ENCODE measurements at places on chromosomes 13 and 19.
A peak's percentile ranks its signal among the peaks of the same experiment; 100 is the strongest.

- no peak for DNase-seq
Observed at GRCh38 chr19:16118489-16119033, 6.9 kb downstream of the RAB8A start.

GRCh38 chr19:7628589-7629311 lies 595 bp downstream of the XAB2 start:
- DNase-seq = no peak

- DNase-seq = no peak
Observed at GRCh38 chr13:43285933-43286597, 262.7 kb downstream of the DNAJC15 start.

DNA sequence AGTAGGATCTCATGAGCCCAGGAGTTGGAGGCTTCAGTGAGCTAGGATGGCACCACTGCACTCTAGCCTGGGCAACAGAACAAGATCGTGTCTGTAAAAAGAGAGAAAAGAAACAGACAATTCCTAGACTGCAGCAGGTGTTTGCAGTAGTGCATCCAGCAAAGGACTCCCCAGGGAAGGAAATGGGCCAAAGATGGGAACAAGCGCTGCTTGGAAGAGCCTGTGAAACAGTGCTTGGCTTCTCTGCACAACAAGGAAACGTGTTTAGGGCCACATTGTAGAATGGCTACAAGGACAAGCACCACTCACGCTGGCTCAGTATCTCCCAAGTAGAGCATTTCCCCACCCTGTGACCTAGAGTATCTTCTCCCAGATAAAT lies 35.5 kb upstream of the LDLR start:
- no peak for DNase-seq

GRCh38 chr13:36192166-36192565 lies 22.2 kb downstream of the SOHLH2 start:
- peak; percentile 45 for DNase-seq

DNA sequence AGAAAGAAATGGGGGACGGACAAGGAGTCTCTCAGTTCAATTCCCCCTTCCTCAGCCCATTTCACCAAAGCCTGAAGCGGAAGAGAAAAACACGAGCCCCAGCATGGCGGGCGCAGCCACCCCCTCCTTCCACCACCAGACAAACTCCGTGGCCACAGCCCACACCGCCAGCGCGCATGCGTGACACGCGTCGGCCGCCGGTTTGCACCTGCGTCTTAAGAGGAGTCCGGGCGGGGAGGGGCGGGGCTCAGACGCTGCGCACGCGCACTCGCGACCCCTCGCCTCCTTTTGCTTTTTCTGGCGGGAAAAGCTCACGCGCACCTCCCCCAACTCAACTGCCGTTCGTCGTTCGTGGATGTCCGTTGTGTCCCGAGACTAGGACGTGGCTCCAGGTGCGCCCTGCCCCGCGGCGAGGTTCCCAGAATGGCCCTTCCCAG lies at the start of gene KASH5:
KASH5 (plus strand) TSS at position 314 of the 437 bp plus-strand sequence. CDS start 2,635 bp downstream, outside the sequence.
- DNase-seq = no peak

- DNase-seq = no peak
Observed at GRCh38 chr19:16334411-16334810, 9.8 kb downstream of the KLF2 start.

DNA sequence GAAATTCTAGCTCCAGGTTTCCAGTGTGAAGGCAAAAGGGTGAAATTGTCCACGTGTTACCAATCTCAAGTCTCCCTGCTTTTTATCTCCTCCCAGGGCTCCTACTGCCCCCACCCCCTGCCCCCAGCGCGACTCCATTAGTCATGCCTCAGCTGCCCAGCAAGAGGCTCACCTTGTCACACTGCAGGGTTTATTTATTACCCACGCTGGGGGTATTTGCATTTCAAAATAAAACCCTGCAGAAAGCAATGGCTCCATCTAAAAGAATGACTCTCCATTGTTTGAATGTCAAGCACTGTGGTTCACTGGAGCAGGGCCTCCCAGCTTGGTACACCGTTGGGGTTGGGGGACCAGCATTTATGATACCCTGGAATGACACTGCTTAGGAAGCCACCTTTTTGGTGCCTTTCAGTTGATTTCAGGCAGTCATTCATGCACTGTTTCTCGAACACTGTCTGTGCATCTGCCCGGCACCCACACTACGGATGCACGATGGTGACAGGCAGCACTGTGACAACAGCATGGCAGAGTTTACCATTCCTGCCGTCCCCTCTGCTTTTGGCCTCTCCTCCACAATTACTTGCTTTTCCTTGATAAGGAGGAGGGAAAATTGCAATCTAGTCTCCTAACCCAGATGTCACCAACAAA lies 9.9 kb upstream of the POP4 start:
- DNase-seq = no peak

DNA sequence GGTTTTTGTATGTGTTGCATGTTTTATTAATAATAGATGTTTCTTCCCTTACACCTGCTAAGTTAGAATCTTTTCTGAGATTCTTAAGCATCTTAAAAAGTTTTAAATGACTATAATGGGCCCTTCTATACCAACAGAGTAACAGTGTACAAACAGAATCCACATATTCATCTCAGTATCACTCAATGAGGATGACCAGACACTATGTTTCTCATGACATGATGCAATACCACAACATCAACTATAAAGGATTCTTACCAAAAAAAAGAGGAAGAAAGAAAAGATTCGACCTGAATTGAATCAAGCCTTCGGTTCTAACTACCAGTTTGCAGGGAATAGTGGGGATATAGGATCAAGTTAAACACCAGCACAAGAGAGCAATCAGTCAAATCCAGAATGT lies 56.5 kb downstream of the INTS6 start:
- no peak for DNase-seq

- DNase-seq = no peak
Observed at GRCh38 chr13:98471934-98472333, 105.0 kb downstream of the STK24 start.

- DNase-seq = peak; percentile 17
Observed at GRCh38 chr13:84130495-84131114, 248.3 kb upstream of the SLITRK1 start.

GRCh38 chr13:73870970-73871935 lies 263.0 kb downstream of the KLF12 start:
- DNase-seq = no peak

DNA sequence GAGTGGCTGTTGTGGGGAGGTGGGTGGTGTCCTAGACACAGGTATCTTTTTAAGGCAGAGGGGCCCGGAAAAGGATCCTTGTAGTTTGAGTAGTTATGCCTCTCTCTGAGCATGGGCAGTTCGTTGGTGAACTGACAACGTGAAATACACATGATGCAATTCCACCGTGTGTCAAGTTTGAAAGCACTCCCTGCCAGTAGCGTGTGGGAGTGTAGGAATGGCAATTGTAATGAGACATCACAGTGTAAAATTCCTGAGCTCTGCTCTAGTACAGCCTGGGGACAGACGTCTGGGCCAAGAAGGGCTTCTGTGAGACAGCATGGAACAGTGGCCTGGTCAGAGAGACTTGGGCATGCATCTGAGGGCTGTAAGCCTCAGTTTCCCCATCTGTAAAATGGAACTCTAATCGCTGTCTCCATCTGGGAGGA lies 10.4 kb upstream of the ASF1B start:
- DNase-seq = no peak

GRCh38 chr13:44053208-44053607 lies 173.5 kb downstream of the LACC1 start:
- no peak for DNase-seq

Data from NCI-H748 treated with DMSO at 0.1 percent for 48 hours (cell line).